Suprapubic skin (tissue), 4 donors: ENCODE measurements at places on chromosomes 5 and 9.
A peak's percentile ranks its signal among the peaks of the same experiment; 100 is the strongest.

GRCh38 chr9:120242116-120242811 is 337.7 kb downstream of the CDK5RAP2 start:
- H3K27ac ChIP-seq = no peak overlapping the region
- H3K4me1 ChIP-seq = no peaks in the 10 kb centered on the region
- DNase-seq = no peak
- no peaks in the 10 kb centered on the region for H3K27me3 ChIP-seq
- H3K4me3 ChIP-seq = no peak overlapping the region

DNA sequence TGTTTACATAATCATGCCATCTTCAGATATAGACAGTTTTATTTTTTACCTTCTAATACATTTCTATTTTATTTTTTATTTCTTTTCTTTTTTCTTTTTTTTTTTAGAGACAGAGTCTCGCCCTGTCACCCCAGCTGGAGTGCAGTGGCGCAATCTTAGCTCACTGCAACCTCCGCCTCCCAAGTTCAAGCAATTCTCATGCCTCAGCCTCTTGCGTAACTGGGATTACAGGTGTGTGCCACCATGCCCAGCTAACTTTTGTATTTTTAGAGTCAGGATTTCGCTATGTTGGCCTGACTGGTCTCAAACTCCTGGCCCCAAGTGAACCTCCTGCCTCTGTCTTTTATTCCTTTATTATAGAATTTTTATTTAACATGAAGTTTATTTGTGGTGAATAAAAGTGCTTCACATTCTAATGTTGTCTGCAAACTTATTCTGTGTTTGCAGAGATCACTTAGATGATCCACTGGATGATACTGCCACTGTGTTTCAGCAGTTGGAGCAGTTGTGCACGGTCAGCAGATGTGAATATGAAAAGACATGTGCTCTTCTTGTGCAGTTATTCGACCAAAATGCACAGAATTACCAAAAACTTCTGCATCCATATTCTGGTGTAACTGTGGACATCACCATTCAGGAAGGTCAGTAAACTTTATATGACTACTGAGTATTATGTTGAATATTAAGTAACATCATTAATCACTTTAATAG is 62.2 kb downstream of the RANBP17 start:
- H3K4me1 ChIP-seq = no peaks in the 10 kb centered on the region
- no peaks in the 10 kb centered on the region for H3K27me3 ChIP-seq
- DNase-seq = no peak
- no peaks in the 10 kb centered on the region for H3K36me3 ChIP-seq

DNA sequence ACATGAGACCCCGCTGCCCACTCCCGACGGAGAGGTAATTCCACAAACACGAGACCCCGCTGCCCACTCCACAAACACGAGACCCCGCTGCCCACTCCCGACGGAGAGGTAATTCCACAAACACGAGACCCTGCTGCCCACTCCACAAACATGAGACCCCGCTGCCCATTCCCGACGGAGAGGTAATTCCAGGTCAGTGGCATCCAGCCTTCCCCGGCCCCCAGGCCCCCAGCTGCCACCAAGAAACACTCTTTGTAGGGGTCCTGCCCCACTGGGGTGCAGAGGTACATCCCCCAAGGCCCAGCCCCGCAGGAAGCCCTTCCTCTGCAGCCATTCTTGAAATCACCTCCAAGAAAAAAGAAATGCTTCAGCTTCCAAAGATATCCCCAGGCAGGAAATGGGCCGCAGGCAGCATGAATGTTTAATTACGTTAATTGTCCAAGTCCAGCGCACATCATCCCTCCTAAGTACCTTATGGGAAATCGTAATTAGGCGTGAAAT is 115.9 kb downstream of the ADAMTS2 start:
- no peak overlapping the region for H3K4me3 ChIP-seq
- no peak overlapping the region for H3K27ac ChIP-seq

DNA sequence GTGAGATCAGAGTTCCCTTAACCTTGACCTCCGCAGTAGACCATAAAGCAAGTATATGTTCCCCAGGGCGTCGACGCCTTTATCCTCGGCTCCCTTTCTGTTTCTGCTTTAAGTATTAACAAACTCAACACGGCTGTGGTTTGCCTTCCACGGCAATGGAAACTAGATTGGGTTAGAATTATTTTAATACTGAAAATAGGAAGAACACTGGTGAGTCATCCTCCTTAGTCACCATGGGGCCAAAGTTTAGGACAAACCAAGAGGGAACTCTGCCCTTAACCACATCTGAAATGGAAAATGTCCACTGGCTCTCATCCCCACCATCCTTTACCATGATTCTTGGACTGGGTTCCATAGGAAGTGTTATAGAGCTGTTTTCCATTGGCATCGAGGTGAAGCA is 386.1 kb downstream of the ACTL7B start:
- H3K4me3 ChIP-seq = no peak overlapping the region
- H3K36me3 ChIP-seq = no peaks in the 10 kb centered on the region
- no peak for DNase-seq
- H3K4me1 ChIP-seq = peaks cover 47% of the 10 kb centered on the region

GRCh38 chr9:37938121-37938891 is 34.4 kb upstream of the SLC25A51 start:
- H3K4me1 ChIP-seq = peaks cover 33% of the 10 kb centered on the region
- DNase-seq = no peak
- H3K27me3 ChIP-seq = no peaks in the 10 kb centered on the region
- H3K4me3 ChIP-seq = no peak overlapping the region
- H3K27ac ChIP-seq = no peak overlapping the region

DNA sequence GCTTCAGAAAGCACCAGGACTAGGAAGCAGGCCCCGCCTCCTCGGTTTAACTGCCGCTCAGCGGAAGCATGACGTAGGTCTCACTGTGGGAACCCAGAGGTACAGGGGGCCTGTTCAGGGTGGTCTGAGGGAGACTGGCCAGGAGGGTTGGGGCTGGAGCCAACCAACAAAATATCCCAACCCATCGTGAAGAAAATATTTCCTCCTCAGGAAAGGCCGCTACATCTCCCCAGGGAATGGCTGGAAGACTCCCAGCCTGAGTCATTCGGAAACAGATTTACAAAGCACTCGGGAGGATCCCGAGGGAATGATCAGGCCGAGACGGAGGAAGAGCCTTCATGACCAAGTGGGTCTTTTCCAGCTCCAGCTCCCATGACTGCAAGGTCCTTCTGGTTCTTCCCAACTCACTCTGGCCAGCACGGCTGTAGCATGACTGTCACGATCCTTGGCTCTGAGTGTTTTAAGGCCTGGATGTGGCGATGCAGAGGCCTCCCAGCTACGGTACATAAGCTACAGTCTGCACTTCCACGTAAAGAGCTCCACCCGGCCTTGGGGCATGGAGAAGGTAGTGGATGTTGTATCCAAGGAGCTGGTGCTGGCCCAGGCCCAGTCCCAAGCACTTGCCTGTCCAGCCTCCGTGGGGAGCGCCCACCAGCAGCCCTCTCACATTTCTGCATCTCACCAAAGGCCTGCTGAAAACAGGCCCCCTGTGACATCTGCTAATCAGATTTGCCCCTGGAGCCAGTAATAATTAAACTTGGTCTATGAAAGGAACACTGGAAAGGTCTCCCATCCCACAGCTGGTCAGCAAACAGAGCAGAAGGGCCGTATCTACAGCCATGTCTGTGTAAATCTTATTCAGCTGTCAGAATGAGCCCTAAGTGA is 100.6 kb downstream of the LHFPL2 start:
- peaks cover 28% of the 10 kb centered on the region for H3K4me1 ChIP-seq
- H3K27me3 ChIP-seq = no peaks in the 10 kb centered on the region
- DNase-seq = peak; percentile 93
- H3K36me3 ChIP-seq = no peaks in the 10 kb centered on the region

DNA sequence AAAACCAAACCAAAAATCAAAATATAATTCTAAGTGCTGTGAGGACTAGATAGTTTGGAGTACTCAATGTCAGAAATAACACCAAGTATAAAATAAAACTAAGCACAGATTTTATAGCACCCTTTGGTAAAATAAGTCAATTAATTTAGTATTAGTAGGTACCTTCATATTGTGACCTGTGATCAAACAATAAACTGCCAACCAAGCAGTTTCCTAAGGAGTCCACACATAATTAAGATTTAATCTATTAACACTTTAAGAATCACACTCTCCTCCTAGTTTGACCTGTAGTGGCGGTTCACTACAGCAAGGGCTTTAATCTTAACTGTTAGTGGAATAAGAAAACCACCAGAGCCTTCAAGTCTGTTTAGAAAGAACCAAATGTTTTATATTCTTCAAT is 2.8 kb downstream of the HNRNPK start:
- H3K4me1 ChIP-seq = peaks cover 47% of the 10 kb centered on the region
- H3K27ac ChIP-seq = no peak overlapping the region
- DNase-seq = no peak

GRCh38 chr9:137851516-137852267 is 25.9 kb upstream of the CACNA1B start:
- H3K27me3 ChIP-seq = no peaks in the 10 kb centered on the region
- H3K36me3 ChIP-seq = no peaks in the 10 kb centered on the region
- no peak overlapping the region for H3K27ac ChIP-seq
- H3K4me1 ChIP-seq = no peaks in the 10 kb centered on the region
- no peak for DNase-seq

GRCh38 chr5:135437796-135438560 is 9.2 kb downstream of the DCANP1 start:
- H3K36me3 ChIP-seq = no peaks in the 10 kb centered on the region
- peaks cover 24% of the 10 kb centered on the region for H3K27me3 ChIP-seq
- peaks cover 17% of the 10 kb centered on the region for H3K4me1 ChIP-seq
- no peak overlapping the region for H3K4me3 ChIP-seq

GRCh38 chr9:99628285-99628684 is 193.4 kb upstream of the NR4A3 start:
- no peaks in the 10 kb centered on the region for H3K36me3 ChIP-seq
- H3K4me1 ChIP-seq = no peaks in the 10 kb centered on the region
- no peak for DNase-seq
- no peak overlapping the region for H3K27ac ChIP-seq

GRCh38 chr5:55714749-55715148 is 2.6 kb upstream of the SLC38A9 start:
- no peaks in the 10 kb centered on the region for H3K36me3 ChIP-seq
- no peak for DNase-seq
- H3K4me3 ChIP-seq = no peak overlapping the region
- H3K27ac ChIP-seq = no peak overlapping the region
- H3K4me1 ChIP-seq = peaks cover 13% of the 10 kb centered on the region

DNA sequence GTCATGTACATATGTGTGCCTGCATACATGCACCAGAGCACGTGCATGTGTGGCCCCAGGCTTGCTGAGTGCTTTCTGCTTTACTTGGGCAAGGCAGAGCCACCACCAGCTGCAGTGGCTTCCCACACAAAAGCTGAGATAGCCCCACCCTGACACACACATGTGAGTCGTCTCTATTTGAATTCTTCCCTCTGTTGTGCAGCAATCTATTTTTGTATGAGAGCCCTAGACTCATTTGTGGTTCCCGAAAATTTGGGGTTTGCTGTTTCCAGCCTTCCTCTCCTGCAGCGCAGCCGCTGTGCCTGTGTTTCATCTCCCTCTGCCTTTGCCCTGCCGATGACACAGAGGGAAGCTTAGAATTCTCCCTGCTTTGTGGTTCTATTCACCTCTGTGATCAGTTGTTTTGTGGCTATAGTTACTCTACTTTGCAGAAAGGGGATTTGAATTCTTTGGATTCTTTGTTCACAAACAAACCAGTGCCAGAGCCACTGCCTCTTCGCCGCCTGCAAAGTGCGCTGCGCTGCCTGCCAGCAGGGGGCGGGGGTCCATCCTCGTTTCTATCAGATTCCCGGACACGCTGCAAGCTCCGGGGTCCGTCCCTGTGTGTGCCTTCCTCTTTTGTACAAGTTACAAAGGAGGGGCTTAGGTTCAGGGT is 95.8 kb upstream of the DAP start:
- peaks cover 34% of the 10 kb centered on the region for H3K27me3 ChIP-seq
- no peak overlapping the region for H3K27ac ChIP-seq
- H3K36me3 ChIP-seq = no peaks in the 10 kb centered on the region
- H3K4me3 ChIP-seq = no peak overlapping the region
- H3K4me1 ChIP-seq = peaks cover 18% of the 10 kb centered on the region

GRCh38 chr5:55856516-55857246 is 5.5 kb downstream of the IL31RA start:
- H3K4me3 ChIP-seq = no peak overlapping the region
- peaks cover 12% of the 10 kb centered on the region for H3K4me1 ChIP-seq
- H3K27me3 ChIP-seq = no peaks in the 10 kb centered on the region
- H3K27ac ChIP-seq = no peak overlapping the region
- H3K36me3 ChIP-seq = no peaks in the 10 kb centered on the region

DNA sequence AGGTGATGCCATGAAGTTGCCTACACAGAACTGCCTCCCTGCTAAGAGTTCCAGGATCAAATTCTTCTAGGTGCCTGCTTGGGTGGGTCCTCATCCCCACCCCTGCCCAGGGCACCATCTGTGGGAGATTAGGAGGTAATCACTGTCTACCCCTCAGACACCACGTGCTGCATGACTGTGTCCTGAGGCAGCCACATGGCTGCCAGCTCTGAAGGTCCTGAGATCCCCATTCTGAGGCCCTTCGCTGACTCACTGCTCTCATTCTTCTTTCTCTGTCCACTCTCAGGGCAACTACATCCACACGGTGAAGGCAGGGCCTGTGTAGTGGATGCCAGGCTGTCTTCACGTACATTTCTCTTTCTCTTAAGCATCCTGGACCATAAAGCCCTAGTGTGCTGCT is 222.9 kb upstream of the ANKRD55 start:
- no peaks in the 10 kb centered on the region for H3K27me3 ChIP-seq
- H3K27ac ChIP-seq = no peak overlapping the region
- H3K4me1 ChIP-seq = peaks cover 49% of the 10 kb centered on the region
- H3K36me3 ChIP-seq = no peaks in the 10 kb centered on the region
- H3K4me3 ChIP-seq = no peak overlapping the region

GRCh38 chr5:64666078-64666477 is 24.2 kb upstream of the SHISAL2B start:
- no peak overlapping the region for H3K4me3 ChIP-seq
- H3K4me1 ChIP-seq = no peaks in the 10 kb centered on the region
- DNase-seq = no peak
- no peaks in the 10 kb centered on the region for H3K36me3 ChIP-seq

- no peak overlapping the region for H3K27ac ChIP-seq
- DNase-seq = no peak
- no peaks in the 10 kb centered on the region for H3K4me1 ChIP-seq
- H3K36me3 ChIP-seq = peaks cover 10% of the 10 kb centered on the region
These were observed 66.9 kb downstream of the MAN2A1 start for GRCh38 chr5:109756543-109757185.

DNA sequence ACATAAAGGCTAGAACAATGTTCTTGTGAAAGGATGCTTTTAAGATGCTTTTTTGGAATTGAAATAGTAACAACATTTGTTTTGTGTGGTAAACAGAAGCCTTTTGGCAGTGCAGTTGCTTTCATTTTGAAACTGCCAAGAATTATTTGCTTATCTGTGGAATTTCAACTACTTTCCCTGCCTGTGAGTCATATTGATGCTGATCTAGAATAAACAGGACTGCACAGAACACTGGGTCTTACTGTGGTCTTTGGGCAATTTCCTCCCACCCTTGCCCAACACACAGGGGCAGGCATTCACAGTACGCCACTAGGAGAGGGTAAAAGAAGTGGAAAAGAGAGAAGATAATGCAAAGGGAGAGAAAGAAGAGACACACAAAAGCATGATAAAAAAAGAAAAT is 483.7 kb downstream of the ELAVL2 start:
- no peak overlapping the region for H3K27ac ChIP-seq
- no peaks in the 10 kb centered on the region for H3K4me1 ChIP-seq
- no peak overlapping the region for H3K4me3 ChIP-seq
- DNase-seq = no peak
- no peaks in the 10 kb centered on the region for H3K27me3 ChIP-seq

GRCh38 chr9:123234853-123235252 is 33.5 kb downstream of the STRBP start:
- H3K4me3 ChIP-seq = no peak overlapping the region
